ENCODE measurements at places on chromosomes 4 and X. TPM values are rescaled to one million over a fixed set of nuclear protein-coding genes. Genes with fewer than 3 reads are reported as not detected.
A peak's percentile ranks its signal among the peaks of the same experiment; 100 is the strongest.

The MAGEC3 gene
- not detected for total RNA-seq

DNA sequence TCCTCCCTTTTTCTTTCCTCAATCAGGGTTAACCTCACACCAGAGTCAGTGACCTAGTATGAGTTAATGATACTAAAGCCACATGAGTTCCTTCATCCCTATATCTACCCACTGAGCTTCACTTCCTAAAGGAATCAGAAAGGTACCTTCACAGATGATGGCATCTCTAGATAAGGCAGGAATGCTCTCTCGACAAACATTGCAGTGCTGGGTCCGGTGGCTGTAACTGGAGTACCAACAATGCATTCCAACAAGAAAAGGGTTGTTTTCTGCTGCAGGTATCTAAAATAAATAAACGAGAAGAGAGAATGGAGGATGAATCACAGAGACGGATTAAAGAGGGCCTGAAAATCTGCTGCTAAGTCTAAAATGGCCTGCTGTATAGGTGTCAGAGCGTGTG, 66.7 kb downstream of the DGKK start:
- no peaks in the 10 kb centered on the region for H3K27me3 ChIP-seq
- H3K27ac ChIP-seq: no peak overlapping the region
- H3K4me3 ChIP-seq: no peak overlapping the region
- no peak for DNase-seq

The FHDC1 gene
- total RNA-seq: 0.36 TPM

The COL4A6 gene
- not detected for total RNA-seq

The NWD2 gene
- total RNA-seq: not detected

- no peaks in the 10 kb centered on the region for H3K36me3 ChIP-seq
- DNase-seq: no peak
- H3K4me3 ChIP-seq: no peak overlapping the region
- no peaks in the 10 kb centered on the region for H3K27me3 ChIP-seq
- H3K27ac ChIP-seq: no peak overlapping the region
- H3K4me1 ChIP-seq: no peaks in the 10 kb centered on the region
These were observed 9.5 kb downstream of the UBQLN2 start for GRCh38 chrX:56572975-56573374.

- H3K36me3 ChIP-seq: no peaks in the 10 kb centered on the region
- H3K27me3 ChIP-seq: no peaks in the 10 kb centered on the region
- peak overlapping the region; percentile 47 for H3K4me3 ChIP-seq
- H3K27ac ChIP-seq: no peak overlapping the region
- no peak for DNase-seq
These were observed 5.1 kb downstream of the ZXDA start for GRCh38 chrX:57905141-57905540.

GRCh38 chr4:81084634-81085033, 54.1 kb downstream of the BMP3 start:
- no peak for DNase-seq
- H3K4me1 ChIP-seq: no peaks in the 10 kb centered on the region
- no peak overlapping the region for H3K27ac ChIP-seq
- no peaks in the 10 kb centered on the region for H3K27me3 ChIP-seq

DNA sequence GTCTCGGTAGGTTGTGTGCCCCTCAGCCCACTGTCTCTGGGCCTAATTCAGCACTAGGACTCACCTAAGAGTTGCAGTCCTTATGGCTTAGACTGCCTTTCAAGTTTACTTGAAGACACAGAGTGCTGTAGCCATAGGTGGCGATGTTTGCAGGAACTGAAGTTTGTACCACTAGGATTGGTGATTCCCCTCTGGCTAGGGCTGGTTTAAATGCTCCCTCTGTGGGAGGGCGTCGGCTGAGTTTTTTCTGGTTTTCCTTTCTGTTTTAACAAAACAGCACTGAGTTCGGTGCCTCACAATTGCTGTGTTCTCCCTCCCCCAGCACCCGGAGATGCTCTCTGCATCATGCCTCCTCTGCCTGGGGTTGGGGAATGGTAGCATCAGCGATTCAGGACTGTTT, 480.9 kb downstream of the PCDH11X start:
- no peak for DNase-seq
- H3K27me3 ChIP-seq: no peaks in the 10 kb centered on the region
- H3K27ac ChIP-seq: no peak overlapping the region
- H3K4me1 ChIP-seq: no peaks in the 10 kb centered on the region

The KIAA1210 gene
- total RNA-seq: not detected

- no peak overlapping the region for H3K4me3 ChIP-seq
- H3K27me3 ChIP-seq: no peaks in the 10 kb centered on the region
- DNase-seq: no peak
These were observed 36.4 kb upstream of the CLCN4 start for GRCh38 chrX:10120331-10120730.

GRCh38 chr4:176319151-176319703, 539 bp upstream of the SPCS3 start:
- peaks cover 2% of the 10 kb centered on the region for H3K36me3 ChIP-seq
- peak; percentile 87 for DNase-seq
- H3K4me3 ChIP-seq: peak overlapping the region; percentile 91

- no peak overlapping the region for H3K27ac ChIP-seq
- no peaks in the 10 kb centered on the region for H3K27me3 ChIP-seq
- no peaks in the 10 kb centered on the region for H3K36me3 ChIP-seq
These were observed 23.8 kb upstream of the ARHGAP10 start for GRCh38 chr4:147707892-147708672.

DNA sequence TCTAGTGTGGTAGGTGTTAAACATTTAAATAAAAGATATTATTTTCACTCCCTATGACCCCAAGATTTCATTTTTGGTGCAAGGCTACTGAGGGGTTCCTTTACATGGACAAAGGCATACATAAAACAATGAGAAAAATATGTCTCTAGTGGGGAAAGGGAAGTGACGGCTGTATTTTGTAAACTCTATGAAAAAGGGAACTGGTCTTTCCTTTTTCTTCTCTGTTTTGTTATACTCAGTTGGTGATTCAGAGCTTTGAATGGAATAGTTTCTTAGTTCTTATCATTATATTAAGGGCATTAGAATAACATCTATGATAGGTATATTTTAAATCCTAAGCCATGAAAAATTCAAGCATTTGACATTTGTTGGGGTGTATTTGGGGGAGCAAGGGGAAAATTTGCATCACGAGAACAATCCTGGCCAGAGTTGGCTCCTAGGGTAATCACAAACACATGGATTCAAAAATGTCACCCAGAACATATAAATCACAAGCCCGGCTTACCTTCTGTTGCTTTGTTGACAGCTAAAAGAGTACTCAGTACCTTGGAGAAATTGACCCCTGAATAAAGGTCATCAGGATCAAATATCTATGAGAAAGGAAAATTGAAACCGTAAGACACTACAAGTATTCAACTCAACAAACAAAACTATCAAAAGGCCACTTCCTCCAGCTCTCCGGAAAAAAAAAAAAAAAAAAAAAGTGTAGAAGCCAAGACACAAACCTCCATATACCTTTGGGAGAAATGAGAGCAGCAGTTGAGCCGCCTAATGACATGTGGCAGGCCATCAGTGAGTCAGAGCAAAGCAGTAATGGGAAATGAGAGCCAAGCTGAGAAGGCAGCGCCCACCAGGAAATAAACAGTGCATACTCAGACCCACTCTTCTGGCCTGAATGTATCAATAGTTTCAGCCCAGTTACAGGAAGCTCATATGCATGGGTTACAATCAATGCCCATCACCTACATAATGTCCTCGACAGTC, 33.4 kb downstream of the ARHGEF6 start:
- H3K27me3 ChIP-seq: no peaks in the 10 kb centered on the region
- DNase-seq: no peak
- H3K27ac ChIP-seq: no peak overlapping the region
- no peak overlapping the region for H3K4me3 ChIP-seq
- no peaks in the 10 kb centered on the region for H3K36me3 ChIP-seq

The FREM3 gene
- not detected for total RNA-seq

The TMPRSS11E gene
- total RNA-seq: 0.29 TPM

The CSAG2 gene
- not detected for total RNA-seq

DNA sequence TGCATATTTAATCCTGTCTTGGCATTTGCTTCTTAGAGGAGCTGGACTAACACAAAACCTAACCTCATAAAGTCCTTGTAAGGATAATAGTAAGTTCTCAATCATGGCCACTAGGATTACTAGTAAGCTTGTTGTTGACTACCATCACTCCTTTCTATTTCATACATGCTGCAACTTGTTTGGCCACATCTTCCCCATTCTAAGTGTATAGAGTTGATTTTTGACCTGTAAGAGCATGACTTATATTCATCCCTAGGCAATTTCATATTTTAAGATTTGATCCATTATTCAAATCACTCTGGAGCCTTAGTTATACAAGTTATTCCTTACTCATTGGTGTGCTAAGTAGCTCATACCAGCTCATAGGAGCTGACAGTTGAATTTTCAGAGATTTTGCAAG, 109.4 kb downstream of the EFHC2 start:
- DNase-seq: no peak
- no peak overlapping the region for H3K4me3 ChIP-seq
- H3K27ac ChIP-seq: no peak overlapping the region
- peaks cover 30% of the 10 kb centered on the region for H3K27me3 ChIP-seq
- H3K36me3 ChIP-seq: no peaks in the 10 kb centered on the region

GRCh38 chrX:12949927-12950656, 24.8 kb upstream of the TMSB4X start:
- peak; percentile 81 for DNase-seq
- H3K27me3 ChIP-seq: no peaks in the 10 kb centered on the region
- H3K4me3 ChIP-seq: no peak overlapping the region
- H3K27ac ChIP-seq: peak overlapping the region; percentile 92
- peaks cover 22% of the 10 kb centered on the region for H3K4me1 ChIP-seq

DNA sequence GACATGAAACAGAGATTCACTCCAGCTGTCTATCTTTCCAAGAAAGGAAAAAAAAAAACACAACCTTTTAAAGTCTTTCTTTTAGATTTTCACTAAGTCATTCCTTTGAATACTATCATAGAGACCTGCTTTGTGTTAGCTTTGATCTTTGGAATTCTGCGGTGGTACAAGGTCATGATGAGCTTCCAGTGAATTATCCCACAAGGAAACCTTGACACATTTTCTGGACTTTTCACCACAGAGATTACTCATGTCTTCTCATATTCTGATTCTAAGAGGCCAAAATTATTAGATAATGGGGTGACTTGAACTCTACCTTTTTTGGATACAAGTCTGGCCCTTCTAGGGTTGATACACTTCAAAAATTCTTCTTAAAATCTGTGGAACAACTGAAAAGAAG, 201.6 kb downstream of the PACRGL start:
- DNase-seq: no peak
- H3K4me3 ChIP-seq: no peak overlapping the region
- H3K27me3 ChIP-seq: no peaks in the 10 kb centered on the region

The GLOD5 gene
- not detected for total RNA-seq

The SLC38A5 gene
- total RNA-seq: 48.9 TPM

DNA sequence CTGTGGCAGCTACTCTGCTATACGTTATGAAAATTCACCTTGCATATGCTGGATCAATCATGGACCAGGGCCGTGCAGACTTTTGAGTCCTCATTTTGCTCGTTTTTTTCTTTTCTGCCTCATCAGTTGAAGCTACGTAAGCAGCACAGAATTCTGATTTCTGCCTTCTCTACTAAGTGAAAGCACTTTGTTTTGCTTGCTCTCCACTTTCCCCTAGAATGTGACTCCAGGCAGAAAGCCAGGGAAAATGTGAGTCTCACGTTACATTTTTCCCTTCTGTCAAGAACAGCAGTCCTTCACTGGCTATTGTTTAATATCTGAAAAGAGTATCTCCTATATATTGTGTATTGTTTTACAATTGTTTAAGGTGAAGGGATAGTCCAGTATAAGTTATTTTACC, 1840.1 kb downstream of the PCDH7 start:
- no peak overlapping the region for H3K4me3 ChIP-seq
- H3K27ac ChIP-seq: no peak overlapping the region
- no peaks in the 10 kb centered on the region for H3K36me3 ChIP-seq
- no peaks in the 10 kb centered on the region for H3K27me3 ChIP-seq
- H3K4me1 ChIP-seq: no peaks in the 10 kb centered on the region

DNA sequence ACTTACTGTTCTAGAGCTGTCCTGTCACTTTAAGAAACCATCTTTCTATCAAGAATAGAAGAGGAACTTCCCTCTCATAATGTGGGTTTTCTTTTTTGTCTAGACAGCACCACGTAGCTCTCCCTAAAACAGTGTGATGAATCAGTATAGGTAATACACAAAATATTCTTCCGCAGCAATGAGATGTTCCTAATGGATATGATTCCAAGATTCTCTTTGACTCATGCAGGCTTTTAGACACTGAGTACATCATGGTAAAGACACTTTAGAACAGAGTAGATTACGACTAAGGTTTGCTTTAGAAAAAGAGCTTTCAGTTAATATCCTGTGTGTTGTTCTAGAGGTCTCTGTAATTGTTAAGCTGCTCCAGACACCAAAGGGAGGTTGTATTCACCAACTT, 69.8 kb downstream of the PTTG2 start:
- DNase-seq: no peak
- H3K36me3 ChIP-seq: peaks cover 9% of the 10 kb centered on the region
- H3K27me3 ChIP-seq: no peaks in the 10 kb centered on the region
- H3K27ac ChIP-seq: peak overlapping the region; percentile 33
- peaks cover 13% of the 10 kb centered on the region for H3K4me1 ChIP-seq

- H3K27me3 ChIP-seq: no peaks in the 10 kb centered on the region
- no peak overlapping the region for H3K27ac ChIP-seq
- no peak overlapping the region for H3K4me3 ChIP-seq
- DNase-seq: peak; percentile 73
- H3K4me1 ChIP-seq: no peaks in the 10 kb centered on the region
These were observed 5.3 kb upstream of the EBP start for GRCh38 chrX:48516285-48516684.

The F8A3 gene
- total RNA-seq: 0.88 TPM

The TRIM60 gene
- total RNA-seq: not detected

The PRSS12 gene
- 8.5 TPM for total RNA-seq

The IKBKG gene
- 18.5 TPM for total RNA-seq

Data from osteoblast (primary cell).